ENCODE measurements at places on chromosomes 2 and 18.

DNA sequence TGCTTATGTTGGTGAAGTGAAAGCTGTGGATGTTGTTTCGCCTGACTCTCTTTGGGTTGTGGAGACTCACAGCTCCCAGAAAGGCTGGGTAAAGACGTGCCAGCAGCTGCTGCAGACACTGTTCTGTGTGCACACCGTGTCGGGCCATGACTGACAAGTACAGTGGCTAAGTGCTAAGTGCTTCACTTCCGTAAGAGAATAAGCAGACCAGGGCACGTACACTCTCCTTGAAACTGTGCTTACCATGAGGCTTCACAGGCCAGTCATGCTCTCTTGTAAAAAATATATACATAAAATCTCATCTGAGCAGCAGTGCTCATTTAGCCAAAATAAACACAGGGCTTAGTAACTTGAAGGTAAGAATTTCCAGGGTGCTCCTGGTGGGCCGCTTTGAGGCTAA lies 86.0 kb downstream of the NRP2 start:
- DNase-seq, result no peak

- no peak for DNase-seq
Measured at GRCh38 chr18:22453315-22453714, 35.6 kb upstream of the CTAGE1 start.

GRCh38 chr18:56563568-56563967 lies 74.8 kb downstream of the TXNL1 start:
- peak; percentile 18 for DNase-seq

DNA sequence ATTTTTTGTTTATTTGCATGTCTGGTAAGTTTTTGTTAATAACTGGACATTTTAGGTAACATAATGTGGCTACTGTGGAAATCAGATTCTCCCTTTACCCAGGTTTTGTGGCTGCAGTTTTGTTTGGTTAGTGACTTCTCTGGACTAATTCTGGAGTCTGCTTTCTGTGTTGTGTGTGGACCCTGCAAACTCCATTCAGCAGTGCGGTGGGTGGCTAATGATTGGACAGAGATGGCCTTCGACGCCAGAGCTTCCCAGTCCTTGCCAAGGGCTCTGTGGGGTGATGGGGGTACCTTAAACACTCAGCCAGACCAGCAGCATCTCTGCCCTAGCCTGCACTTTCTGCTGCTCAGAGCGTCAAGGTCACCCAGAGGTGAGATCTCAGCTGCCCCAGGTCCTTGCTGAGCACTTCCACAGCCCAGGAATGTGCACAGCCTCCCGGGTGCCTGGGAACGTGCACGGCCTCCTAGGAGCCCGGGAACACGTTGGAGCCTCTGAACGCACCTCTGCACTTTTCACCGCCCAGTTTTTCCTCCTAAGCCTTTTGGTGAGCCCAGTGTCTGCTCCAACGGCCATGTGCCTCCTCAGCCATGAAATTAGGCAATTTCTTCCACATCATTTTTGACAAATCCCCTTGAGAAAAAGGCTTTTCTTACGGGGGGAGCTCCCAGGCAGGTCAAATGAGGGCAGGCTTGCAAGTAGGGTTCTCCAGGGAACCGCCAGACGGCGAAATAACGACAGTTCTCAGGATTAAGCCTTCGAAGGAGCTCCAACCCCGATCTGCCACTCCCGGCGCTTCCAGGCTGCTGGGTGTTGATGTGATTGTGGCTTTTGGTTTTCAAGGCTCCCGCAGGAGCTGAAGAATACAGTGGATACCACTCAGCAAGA lies 35.2 kb upstream of the KLF11 start:
- no peak for DNase-seq

DNA sequence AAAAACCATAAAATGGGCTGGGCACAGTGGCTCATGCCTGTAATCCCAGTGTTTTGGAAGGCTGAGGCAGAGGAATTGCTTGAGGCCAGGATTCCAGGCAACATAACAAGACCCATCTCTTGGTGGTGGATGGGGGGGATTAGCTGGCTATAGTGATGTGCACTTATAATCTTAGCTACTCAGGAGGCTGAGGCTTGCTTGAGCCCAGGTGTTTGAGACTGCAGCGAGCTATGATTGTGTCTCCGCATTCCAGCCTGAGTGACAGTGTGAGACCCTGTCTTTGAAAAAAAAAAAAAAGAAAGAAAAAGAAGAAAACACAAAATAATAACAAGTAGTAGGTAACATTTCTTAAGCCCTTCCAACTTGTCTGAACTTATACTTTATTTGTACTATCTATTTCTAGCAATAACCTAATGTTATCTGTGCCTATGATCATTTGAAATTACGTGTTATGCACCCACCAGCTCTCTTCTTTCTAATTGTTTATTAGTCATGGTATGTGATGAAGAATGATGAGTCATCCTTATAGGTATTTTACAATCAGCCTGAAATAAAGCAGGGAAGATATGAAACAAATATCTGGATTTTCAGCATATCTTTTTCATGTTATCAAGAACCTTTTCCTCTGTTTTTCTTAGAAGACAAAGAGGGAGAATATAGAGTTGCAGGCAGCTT lies 129.3 kb upstream of the UNC80 start:
- DNase-seq, result no peak

DNA sequence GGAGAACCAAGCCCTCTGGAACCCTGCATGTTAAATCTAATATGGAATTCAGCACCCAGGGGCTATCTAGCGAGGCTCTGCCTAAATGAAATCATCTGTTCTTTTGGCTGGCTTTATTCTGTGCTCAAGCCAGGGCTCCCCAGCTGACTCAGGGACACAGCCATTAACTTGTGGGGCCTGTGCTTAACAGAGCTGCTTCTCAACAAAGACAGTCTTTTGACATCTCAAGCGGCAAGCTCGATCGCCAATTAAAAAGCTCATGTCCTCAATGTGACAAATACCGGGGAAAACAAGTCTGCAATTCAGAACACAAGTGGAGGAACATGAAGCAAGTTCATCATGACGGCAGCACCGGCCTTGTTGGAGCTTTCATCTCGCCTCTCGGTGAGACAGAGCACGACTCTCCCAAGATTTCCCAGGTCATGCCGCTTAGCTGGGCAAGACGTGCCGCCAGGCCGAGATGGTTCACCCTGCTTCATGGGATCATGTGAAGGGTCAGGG lies 64.9 kb downstream of the KLHL29 start:
- DNase-seq, result no peak

DNA sequence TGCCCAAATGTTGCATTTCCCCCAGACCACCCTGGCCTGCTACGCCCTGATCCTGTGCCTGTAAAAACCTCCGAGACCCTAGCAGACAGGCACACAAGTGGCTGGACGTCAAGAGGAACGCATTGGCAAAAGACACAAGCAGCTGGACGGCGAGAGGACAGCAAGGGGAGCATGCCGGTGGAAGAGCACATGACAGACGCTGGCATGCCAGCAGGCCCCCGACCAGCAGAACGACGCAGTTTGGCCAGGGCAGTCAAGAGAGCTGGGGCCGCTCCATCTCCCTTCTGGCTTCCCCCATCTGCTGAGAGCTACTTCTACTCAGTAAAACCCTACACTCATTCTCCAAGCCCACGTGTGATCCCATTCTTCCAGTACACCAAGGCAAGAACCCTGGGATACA lies 42.1 kb downstream of the SAP130 start:
- no peak for DNase-seq

DNA sequence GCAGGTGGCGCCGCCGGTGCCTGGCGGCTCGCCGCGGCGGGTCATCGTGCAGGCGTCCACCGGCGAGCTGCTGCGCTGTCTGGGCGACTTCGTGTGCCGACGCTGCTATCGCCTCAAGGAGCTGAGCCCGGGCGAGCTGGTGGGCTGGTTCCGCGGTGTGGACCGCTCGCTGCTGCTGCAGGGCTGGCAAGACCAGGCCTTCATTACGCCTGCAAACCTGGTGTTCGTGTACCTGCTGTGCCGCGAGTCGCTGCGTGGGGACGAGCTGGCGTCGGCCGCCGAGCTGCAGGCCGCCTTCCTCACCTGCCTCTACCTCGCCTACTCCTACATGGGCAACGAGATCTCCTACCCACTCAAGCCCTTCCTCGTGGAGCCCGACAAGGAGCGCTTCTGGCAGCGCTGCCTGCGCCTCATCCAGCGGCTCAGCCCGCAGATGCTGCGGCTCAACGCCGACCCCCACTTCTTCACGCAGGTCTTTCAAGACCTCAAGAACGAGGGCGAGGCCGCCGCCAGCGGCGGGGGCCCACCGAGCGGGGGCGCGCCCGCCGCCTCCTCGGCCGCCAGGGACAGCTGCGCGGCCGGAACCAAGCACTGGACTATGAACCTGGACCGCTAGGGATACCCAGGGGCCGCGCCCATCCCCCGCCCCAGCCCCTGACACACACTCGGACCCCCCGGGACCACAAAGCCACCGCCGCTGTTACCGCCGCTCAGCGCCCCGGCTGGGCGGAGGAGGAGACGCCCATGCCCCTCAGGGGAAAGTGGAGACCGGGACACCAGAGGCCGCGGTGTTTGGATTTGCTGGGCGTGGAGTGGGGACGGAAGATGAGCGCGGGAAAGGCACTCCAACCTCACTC lies 1.1 kb downstream of the CDK5R2 start:
- peak; percentile 56 for DNase-seq

- DNase-seq, result no peak
Measured at GRCh38 chr2:3468296-3468988, 50.9 kb downstream of the ADI1 start.

DNA sequence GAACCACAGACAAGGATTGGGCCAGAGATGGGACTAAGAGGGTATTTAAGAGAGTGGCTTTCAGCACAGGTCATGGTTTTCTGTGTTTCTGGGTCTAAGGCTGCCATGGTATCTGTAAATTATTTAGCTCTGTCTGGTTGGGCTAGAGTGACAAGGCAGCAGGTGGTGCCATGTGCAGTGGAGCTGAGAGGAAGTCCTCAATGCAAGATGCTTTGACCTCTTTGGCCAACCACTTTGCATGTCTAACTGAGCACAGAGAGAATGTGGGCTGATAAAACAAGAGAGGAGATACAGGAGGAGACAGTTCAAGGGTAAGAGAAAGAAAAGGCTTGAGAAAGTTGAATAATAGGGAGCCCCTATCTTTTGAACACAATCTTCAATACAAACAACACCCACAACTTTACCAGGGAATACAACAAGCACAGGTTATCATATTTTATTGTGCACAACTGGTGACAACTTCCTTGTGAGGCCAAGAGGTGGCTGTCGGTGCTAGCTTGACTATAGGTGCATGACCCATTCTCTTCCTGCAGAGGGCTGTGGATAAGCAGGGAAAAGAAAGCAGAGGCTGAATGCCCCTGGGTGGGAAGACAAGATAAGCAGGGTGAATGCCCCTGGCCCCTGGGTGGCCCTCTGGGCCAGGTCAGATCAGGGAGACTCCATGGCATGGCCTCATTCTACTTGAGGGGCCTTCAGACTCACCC lies 12.3 kb downstream of the FLACC1 start:
- no peak for DNase-seq

DNA sequence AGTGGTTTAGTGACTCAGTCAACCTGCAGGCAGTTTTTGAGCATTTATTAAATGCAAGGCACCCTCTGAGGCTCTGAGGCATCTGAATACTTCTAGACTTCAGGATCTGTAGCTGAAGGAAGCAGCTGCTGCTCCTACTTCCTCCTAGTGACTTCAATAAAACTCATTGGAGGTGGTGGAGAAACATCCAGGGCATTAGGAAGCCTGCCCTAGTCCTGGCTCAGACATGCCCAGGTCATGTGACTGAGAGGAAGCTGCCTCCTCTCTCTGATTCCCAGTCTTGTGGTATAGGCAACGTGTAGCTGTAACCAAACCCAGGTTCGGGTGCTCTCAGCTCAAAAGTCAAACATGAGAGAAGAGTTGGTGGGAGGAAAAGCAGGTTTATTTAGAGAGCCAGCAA lies 287.2 kb upstream of the GYPC start:
- no peak for DNase-seq

- no peak for DNase-seq
Measured at GRCh38 chr2:234630801-234631261, 133.9 kb upstream of the ARL4C start.

DNA sequence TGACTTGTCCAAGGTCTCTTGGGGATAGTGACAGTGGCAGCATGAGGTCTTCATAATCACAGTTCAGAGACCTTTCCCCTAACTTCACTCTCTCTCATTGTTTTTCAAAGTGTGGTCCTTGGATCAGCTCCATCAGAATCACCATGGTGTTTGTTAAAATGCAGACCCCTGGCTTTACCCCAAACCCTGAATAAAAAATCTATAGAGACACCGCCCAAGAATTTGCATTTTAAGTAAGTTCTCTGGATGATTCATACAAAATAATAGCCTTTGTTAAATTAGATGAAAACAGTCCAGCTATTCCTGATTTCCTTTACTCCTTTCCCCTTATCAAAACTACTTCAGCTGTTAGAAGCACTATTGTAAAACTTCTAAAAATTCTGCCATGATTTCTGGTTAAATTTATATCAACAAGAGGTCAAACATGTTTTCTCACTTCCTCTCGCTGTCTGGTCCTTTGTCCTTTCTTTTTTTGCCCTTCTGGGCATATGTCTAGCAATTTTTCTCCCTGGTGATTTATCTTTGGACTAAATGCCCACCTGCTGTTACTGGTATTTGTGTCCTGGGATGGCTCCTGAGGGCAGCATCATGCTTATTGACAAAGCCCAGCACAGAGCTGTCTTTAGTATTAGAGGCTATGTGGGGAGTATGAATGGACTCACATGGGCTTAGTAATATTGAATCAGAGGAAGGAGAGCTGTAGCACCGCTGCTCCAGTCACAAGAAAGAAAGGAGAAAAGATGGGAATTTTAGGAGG lies 63.4 kb downstream of the LHCGR start:
- no peak for DNase-seq

DNA sequence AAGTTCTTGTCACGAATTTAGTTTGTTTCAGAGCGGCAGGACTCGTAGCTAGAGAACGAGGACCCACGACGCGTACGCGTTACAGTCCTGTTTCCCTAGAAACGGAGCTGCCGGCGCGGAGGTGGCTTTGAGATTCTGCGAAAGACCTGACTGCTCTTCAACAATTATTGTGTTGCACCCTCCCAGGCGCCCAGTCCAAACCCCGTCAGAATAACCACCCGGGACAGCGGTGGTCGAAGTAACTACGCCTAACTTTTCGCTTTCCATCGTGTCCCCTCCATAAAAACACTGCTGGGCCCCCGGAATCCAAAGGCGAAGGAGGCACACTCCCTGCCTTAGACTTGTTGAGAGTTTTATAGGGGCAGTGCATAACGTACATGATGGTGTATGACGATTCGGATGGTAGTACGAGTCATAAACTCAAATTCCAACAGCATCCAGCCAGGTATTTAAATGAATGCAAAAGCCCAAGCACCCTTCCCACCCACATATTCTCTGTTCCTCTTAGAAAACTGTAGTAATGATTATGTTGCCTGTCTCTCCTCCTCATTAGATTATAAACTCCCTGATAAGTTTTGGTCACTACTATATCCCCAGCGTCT lies 651 bp upstream of the STAM2 start:
- no peak for DNase-seq

DNA sequence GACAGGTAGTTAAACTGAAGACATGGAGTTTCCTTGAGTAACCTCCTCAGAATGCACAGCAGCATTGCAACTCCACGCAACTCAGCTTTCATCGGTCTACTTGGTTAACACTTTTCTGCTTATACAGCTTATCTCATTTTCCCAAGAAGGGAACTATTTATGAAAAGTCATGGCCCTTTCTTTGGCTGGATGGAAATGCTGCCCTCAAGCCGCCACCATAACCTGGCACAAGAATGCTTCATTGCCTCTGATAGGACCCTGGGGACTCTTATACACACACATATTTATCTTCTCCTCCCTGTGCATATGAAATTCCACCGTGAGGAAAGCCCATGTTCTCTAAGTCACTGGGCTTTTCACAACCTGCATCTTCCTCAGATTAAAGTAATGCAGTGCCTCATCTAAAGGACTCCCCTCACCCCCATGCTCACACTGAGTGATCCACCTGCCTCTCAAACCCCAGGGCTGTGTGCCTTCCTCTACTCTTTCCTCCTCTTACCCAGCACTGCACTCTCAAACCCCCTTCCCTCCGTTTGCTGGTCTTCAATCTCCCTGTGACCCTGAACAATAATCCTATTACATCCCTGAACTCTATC lies 192.0 kb upstream of the HNRNPA3 start:
- no peak for DNase-seq
